ENCODE measurements at places on chromosomes 16 and 17. TPM values are rescaled to one million over a fixed set of nuclear protein-coding genes. Genes with fewer than 3 reads are reported as not detected.
A peak's percentile ranks its signal among the peaks of the same experiment; 100 is the strongest.

PRAC1 gene
- total RNA-seq, result not detected

GALR2 gene
- total RNA-seq, result not detected

CDH13 gene
- 47.9 TPM for total RNA-seq

CCT6B gene
- 2.4 TPM for total RNA-seq

SMIM36 gene
- not detected for total RNA-seq

SLC6A4 gene
- total RNA-seq, result 0.13 TPM

VAT1L gene
- 1.9 TPM for total RNA-seq

KRT9 gene
- not detected for total RNA-seq

ZCCHC14 gene
- 10.1 TPM for total RNA-seq

TAC4 gene
- total RNA-seq, result 0.75 TPM

OVCA2 gene
- total RNA-seq, result 21.8 TPM

GRCh38 chr16:30053376-30054015 is 12.1 kb upstream of the ALDOA start:
- peak; percentile 50 for DNase-seq

DNA sequence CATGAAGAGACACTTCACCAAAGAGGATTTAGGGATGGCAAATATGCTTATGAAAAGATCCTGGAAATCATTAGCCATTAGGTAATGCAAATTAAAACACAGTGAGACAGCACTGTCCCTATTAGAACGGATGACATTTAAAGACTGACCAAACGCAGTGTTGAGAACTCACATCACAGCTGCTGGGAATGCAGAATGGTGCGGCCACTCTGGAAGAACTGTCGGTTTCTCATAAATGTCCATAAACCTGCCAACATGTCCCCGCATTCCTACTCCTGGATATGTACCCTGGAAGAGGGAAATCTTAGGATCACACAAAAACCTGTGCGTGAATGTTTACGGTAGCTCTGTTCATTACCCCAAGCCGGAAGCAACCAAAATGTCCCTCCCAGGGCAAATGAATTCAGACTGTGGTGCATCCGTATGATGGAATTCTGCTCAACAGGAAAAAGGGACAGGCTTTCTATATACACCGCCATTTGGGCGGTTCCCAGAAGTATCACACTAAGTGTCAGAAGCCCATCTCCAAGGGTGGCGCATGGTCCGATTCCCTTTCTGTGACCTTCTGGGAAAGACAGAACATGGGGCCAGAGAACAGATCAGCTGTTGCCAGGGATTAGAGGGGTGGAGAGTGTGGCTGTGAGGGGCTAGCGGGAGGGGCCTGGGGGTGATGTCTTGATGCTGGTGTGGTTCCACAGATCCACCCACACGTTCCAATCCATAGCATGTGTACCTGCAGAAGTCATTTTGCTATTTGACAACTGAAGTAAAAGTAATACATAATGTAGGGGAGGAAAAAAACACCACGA is 197.2 kb upstream of the CHMP6 start:
- DNase-seq, result peak; percentile 69

DNA sequence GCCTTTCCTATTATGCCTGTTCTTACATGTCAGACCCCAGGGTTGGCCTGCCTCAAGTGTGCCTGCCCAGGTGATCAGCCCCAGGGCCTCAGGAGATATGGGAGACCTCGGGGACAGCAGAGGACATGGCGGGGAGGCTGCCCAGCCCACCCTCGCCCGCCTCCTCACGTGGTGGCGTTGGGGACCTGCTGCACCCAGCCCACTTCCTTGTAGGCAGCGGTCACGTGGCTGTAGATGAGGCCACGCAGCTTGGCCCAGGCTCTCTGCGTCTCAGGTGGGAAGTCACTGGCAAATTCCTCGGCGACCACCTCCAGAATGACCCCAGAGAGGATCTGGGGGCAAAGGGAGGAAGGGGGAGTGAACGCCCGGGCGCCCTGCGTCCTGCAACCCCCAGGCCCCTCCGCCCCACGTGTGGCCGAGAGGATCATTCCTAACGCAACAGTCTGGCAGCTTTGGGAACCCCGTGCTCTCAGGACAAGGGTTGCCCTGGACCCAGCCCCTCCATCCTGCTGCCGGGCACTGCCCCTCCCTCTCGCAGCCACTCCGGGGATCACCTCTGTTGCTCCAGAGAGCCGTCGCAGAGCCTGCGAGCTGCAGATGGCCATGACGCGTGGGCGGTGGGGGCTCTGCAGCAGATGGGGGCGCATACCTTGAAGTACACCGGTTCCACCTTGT is 6.6 kb downstream of the CYGB start:
- DNase-seq, result no peak

DNA sequence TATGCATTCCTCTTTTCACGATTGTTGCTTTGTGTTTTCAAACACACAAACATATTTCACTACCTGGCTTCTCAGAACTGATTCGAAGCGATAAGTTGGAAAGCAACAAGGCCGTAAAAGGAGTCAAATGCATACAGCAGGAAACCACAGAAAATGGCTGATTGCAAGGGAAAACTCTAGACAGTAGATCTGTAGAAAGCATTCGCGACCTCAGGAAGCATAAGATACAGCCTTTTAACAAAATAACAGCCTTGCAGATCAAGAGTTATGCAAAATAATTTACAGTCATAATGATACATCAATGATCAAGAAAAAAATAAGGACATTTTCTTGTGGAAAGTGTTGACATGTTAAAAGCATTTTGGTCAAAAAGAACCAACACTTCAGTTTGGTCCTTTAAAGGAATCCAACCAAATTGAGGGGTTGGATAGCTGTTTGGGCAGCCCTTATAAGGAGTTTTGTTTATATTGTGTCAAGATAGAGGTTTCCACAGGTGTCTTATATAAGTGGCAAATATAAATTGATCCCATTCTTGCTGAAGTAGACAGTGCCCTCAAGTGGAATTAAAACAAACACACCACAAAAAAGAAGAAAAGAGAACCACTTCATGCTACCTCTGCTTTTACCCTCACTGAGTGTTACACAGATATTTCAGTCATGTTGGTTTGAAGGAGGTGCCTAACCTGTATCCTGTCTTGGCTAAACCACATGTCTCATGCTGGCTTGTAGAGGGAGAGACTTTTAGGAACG is 5.5 kb downstream of the CYLD start:
- no peak for DNase-seq

DNA sequence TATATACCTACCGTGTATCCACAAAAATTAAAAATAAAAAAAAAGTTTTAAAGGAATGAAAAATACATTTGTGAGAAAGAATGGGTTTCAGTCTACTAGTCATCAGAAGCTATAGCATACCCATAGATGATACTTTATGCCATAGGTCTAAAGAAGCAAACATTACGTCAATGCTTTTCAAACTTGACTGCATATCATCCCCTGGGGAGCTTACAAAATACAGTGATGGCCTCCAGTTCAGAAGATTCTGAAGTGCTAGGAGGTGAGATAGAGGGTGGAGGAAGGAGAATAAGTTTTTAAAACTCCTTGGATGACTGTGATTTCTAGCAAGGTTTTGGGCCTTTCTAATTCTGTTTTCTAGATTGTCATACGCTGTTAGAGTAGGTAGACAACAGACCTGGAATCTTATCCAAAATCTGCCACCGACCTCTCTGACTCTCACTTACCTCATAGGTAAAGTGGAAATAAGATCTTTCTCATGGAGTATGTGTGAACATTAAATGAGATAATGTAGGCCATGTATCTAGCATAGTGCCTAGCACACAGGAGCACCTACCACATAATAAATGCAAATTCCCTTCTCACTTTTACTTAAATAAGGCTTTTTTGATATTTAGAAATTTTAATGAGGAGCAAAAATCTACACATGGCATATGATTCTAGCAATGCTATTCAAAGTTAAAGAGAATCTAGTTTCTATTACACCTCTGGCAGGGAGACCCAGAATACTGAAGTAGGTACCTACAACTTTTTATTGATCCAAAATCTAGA is 12.4 kb downstream of the MMD start:
- no peak for DNase-seq

GRCh38 chr17:78154903-78155811 is 9.0 kb downstream of the C17orf99 start:
- no peak for DNase-seq

DNA sequence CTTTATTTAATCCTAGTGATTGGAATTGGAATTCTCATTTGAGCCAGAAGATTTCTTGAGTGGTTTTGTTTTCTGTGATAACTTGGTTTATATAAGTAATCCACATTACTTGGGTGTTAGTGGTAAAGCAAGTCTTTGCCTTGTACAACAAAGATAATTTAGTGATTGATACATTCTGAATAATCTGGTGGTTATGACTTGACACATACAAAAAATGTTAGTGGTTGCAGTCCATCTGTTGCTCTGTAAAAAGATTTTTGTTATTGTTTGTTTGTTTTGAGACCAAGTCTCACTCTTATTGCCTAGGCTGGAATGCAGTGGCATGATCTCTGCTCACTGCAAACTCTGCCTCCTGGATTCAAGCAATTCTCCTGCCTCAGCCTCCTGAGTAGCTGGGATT is 13.2 kb downstream of the OMG start:
- no peak for DNase-seq

DNA sequence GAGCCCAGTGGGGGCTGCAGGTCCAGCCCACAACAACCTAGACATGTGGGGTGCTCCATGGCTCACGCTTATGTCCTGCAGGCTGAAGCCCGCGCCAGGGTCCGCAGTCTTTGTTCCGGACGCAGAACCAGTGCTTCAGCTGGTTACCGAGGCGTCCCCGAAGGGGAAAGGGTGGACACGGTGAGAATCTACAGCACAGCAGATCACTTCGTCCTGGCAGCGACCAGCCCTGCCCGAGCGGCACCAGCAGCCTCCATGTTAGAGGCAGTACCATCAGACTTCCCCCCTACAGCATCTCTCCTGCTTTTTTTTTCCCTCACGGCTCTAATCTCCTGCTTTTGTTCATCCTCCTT is 1736.4 kb downstream of the TP53TG3F start:
- DNase-seq, result no peak

- peak; percentile 70 for DNase-seq
Measured at GRCh38 chr17:52383493-52384100, 225.1 kb upstream of the CA10 start.

- DNase-seq, result no peak
Measured at GRCh38 chr17:43011728-43012472, 5.3 kb downstream of the IFI35 start.

- DNase-seq, result no peak
Measured at GRCh38 chr17:46081018-46081320, 81.9 kb downstream of the STH start.

- no peak for DNase-seq
Measured at GRCh38 chr16:17392857-17393692, 77.7 kb downstream of the XYLT1 start.

- DNase-seq, result no peak
Measured at GRCh38 chr16:55497558-55497957, 11.3 kb upstream of the LPCAT2 start.

DNA sequence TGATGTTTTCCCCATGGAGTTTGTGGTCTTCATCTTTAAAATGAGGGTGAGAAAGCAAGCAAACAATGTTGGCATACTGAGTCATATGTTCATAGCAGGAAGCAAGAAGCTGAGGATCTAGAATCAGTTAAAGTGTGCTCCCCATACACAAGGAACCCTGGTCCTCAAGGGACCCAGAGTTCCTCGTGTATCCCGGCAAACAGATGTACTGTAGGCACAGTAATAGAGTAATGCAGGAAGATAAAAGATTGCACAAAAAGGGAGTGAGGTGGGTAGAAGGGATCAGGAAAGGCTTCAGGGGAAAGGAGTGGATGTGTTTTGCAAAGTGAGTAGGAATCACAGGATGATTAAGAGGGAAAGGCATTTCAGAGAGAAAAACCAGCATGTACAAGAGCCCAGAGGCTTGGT is 412.3 kb upstream of the CDH11 start:
- DNase-seq, result no peak

- no peak for DNase-seq
Measured at GRCh38 chr17:66087073-66087472, 104.9 kb downstream of the CEP112 start.

GRCh38 chr17:7824021-7824924 is 9.7 kb upstream of the KDM6B start:
- DNase-seq, result peak; percentile 24

GRCh38 chr17:68310152-68310551 is 18.9 kb downstream of the ARSG start:
- DNase-seq, result no peak

Data from muscle of leg (tissue), 16 donors.